Effector memory CD4-positive, alpha-beta T cell (primary cell): ENCODE measurements at places on chromosomes 12 and 14.
A peak's percentile ranks its signal among the peaks of the same experiment; 100 is the strongest.

DNA sequence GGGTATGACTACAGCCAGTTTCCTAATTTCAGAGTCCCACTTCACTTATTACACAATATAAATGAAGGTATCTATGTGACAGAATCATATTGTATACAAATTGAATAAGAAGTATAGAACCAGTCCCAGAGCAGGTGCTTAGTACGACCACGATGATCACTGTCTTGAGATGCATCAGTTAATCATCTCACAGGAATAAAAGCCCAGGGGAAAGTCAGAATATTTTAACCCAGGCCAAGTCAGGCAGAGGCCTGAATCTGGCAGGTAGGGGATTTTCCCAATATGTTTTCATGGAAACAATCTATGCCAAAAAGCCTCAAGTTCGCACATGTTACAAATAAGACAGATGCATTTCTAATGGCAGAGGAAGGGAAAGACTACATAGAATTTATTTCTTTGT lies 758.4 kb downstream of the BCL11B start:
- DNase-seq = no peak

GRCh38 chr14:104383088-104383995 lies 196.2 kb upstream of the C14orf180 start:
- no peak for DNase-seq

DNA sequence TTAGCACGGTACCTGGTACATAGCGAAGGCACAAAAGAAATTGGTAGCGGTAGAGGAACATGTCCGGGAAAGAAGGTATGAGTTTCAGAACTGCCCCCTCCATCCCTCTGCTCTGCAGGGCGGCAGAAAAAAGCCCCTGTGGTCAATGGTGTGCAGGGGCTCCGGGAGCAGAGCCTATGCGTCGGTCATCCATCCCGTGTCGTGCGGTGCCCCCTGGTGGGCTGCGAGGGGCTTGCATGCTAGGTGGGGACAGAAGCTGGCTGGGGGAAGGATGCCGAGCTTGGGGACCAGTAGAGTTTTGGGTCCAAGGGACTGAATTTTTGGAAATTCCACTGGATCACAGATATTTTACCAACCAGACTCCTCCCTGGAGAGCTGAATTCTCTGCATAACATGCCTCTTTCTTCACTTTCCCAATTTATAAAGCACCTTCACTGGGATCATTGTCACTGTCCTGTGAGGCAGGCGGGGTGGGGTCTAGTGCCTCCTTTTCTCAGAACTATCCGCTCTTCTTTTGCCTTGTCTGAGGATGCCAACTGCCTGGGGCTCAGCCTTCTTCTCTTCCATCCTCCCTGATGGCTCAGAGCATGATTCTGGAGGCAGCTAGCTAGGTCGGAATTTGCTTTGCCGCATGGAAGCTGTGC lies 148.7 kb downstream of the SMOC1 start:
- peak; percentile 4 for DNase-seq

DNA sequence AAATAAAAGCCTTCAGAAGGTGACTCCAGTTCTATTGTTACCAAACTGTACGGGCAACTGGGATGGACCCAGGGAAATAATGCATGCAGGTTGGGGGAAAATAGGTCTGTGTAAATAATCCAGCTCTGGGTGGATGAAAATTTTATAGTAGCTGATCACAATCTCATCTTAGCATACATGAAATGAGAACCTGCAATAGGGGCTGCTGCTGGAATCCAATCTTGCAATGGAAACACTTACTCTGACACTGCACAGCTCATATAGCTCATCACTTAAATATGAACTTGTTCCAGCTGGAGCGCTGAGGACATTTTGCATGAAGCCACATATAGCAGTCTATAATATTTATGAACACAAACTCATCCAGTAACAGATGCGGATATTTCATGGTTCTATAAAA lies 40.1 kb upstream of the GAS2L3 start:
- DNase-seq = no peak

- no peak for DNase-seq
These were observed 99.9 kb upstream of the RFLNA start for GRCh38 chr12:124194893-124195566.

GRCh38 chr14:97446087-97446486 lies 648.9 kb downstream of the VRK1 start:
- DNase-seq = no peak

- no peak for DNase-seq
These were observed 58.0 kb downstream of the PAPLN start for GRCh38 chr14:73295198-73295796.

DNA sequence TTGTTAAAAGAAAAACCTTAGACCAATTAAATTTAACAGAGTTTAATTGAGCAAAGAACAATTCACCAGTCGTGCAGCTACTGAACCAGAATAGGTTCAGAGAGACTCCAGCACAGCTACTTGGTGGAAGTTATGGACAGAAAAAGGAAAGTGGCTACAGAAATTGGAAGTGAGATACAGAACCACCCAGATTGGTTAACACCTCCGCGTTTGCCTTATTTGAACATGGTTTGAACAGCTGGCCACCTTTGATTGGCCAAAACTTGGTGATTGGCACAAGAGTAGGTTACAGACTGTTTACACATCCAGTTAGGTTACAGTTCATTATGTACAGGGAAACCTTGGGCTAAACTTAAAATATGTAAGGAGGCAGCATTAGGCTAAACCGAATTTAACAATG lies 54.9 kb downstream of the SRGAP1 start:
- DNase-seq = no peak

DNA sequence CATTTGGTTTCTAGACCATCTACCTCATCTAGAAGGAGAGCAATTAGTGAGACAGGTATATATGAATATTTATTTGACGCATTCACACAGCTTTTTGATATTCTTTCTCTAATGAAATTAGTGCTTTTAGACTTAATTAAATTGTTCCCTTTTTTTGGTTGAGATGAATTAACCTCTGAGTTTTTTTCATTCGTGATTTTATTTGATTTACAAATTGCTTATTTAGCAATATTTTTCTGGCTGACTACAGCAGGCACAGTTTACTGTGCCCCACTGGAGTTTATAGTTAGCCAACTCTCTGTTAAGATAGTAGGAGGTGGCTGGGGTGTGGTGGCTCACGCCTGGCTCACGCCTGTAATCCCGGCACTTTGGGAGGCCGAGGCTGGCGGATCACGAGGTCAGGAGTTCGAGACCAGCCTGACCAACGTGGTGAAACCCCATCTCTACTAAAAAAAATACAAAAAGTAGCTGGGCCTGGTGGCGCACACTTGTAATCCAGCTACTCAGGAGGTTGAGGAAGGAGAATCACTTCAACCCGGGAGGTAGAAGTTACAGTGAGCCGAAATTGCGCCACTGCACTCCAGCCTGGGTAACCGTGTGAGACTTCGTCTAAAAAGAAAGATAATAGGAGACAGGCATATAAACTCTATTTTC lies 16.7 kb downstream of the MDM2 start:
- DNase-seq = no peak

DNA sequence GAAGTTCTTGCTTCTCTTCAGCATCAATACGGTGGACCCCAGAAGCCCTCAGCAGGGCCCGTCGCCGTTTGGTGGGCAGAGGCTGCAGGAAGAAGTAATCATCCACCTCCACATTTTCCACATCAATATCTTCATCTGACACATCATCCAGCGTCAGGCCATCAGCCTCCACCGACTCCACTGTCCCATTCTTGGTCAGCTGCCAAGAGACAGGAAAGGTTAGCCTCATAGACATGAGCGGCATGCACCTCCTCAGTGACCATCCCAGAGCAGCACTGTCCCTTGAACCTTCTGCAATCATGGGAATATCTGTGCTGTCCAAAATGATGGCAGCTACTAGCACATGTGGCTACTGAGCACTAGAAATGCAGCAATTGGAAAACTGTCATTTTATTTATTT lies 15.6 kb downstream of the CSRNP2 start:
- no peak for DNase-seq

DNA sequence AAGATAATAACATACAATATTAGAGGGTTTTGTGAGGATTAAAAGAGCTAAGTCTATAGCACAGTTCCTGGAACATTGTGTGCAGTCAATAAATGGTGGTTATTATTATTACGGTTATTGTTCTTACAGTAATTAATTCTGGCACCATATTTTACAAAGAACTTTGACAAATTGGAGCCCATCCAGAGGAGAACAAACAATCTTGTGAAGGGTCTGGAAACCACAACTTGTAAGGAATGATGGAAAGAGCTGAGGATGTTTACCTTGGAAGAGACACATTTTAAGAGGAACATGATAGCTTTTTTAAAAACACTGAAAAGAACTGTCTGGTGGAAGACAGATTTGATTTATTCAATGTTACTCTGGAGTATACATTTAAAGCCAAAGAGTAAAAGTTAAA lies 150.5 kb upstream of the KRR1 start:
- DNase-seq = no peak

GRCh38 chr12:132511516-132512196 lies 21.7 kb downstream of the FBRSL1 start:
- no peak for DNase-seq

GRCh38 chr12:57846285-57846576 lies 298 bp downstream of the CTDSP2 start:
- DNase-seq = no peak
